ENCODE measurements at places on chromosomes 12 and 14.

DNA sequence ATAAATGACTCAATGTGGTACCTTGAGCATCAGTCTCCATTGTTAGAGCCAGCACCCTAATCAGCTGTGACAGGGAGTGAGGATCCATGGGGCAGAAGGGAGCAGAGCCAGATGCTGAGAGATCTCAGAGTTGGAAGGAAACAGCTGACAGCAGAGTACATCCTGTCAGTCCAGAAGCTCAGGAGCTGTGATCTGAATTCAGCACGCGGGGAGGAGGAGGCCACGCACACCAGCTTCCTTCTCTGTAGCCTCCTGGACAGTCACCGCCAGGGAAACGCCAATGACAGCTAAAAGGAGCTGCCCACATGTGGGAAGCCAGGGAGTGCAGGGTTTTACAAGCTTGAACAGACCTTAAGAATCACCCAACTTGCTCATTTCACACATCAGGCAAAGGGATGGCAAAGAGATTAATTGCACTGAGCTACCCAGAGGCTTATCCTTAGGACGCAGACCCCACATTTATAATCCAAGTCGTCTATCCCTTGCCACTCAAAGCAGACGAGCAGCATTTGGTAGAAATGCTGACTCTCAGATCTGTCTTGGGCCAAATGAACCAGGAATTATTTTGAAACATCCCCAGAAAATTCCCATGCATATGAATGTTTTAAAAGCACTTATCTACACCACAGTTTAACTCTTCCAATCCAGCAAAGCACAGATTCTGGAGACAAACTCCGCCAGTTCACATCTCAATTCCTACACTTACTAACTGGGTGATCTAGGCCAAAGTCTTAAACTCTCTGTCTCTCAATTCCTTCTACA, 322.6 kb upstream of the TMTC1 start:
- no peak for DNase-seq

- DNase-seq = no peak
These were observed 13.7 kb upstream of the LTA4H start for GRCh38 chr12:96049101-96049500.

GRCh38 chr12:104250366-104251125, 35.0 kb downstream of the TXNRD1 start:
- no peak for DNase-seq

DNA sequence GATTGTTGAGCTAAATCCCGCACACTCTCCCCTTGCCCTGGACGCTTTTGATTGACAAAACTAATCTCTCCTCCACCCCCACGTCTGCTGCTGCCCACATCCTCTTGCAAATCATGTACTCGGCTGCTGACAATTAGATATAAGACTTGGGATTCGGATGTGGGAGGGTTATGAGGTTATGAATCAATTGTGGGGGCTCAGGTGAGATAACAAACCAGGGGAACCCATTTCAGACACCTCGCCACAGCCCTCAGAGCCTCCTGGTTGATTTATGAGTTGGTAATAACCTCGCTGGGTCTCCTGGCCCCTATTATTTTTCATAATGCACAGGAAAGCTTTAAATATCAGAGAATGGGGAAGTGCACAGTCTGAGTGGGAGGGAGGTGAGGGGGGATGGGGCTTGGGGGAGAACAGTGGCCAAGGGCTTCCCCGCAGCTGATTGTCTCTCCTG, 449.9 kb downstream of the DPF3 start:
- peak; percentile 27 for DNase-seq

DNA sequence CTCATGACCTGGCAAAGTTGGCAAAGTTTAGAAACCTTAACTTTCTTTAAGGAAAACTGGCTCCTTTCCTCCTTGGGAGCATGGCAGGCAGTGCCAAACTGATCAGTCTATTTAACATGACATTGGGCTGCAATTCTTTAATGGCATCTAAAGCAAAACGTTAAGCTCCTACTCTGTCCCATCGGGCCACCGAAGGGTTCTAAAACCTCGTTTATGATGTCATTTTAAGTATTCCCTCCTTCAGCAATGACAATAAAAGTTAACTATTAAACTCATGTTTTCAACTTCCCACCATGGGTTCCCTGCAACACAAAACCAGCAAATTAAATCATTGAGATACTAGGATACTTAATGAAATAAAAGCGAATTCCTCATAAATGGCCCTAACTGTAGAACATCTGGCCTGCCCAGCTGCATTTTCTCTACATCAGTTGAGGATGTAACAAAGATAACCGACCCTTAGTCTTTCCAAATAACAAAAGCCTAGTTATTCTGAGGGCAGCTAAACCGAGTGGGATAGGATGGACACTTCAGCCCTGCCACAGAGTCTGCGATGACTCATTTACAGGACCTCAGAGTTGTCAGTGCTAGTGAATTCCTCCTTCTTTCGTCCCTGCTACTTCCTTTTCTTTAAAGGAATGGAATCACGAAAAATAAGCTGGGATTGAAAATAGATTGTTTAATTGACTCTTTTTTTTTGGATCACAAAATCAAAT, 34.5 kb upstream of the RIC8B start:
- DNase-seq = no peak

- DNase-seq = no peak
These were observed 57.2 kb upstream of the RHOJ start for GRCh38 chr14:63147018-63147417.

DNA sequence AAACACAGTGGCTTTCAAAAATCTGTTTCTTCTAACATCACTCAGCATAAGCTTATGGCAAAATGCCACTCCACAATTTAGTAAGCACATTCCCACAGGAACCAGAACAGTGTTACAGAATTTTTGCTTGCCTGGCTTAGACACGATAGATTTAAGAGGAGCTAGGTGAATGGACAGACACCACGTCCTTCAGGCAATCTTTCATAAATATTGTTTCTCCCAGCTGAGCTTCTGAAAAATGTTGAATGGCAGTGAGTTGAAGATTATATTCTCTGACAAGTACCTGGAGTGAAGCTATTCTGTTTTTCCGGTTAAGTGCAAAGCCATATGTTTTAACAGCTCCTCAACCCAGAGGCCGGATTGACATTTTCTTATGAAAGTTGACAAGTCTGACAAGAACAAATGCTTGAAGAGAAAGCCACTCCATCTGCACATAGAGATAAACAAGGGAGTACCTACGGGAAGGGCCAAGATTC, 102.0 kb downstream of the FSCB start:
- no peak for DNase-seq

DNA sequence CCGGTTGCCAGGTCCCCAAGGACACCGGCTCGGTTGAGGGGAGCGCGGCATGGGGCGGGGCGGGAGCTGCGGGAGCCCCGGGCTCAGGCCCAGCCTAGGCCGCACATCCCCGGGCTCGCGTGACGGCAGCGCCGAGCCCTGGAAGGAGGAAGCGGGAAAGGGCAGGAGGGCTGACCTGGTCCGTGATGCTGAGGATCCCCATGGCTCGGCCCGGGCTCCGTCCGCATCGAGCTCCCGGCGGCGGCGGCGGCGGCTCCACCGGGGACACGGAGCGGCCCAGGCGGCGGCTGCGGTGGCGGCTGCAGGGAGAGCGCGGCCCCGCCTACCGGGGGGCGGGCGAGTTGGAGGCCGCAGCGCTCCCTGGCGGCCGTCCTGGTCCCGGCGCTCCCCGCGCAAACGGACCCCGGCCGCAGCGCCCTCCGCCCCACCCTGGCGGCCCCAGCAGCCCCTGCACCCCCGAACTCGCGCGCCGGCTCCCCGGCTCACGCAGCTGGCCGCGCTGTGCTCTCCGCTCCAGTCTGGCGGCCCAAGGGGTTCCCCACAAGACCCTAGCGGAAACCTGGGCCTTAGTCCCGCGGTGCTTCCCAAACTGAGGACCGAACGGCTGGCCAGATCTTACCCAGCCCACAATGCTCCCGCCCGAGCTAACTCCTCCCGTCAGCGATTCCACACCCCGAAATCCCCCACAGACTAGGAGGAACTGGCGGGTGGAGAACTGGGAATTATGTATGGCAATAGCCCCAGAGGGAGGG, at the start of gene ANKRD52:
Gene ANKRD52, minus strand, starts transcription at position 317 of the 752 bp plus-strand sequence. Its CDS starts 115 bp downstream, at position 202.
- peak; percentile 83 for DNase-seq

GRCh38 chr12:91406920-91407341, 224.3 kb upstream of the DCN start:
- DNase-seq = no peak

- no peak for DNase-seq
These were observed 333.6 kb downstream of the TMEM121 start for GRCh38 chr14:105859717-105860614.

- DNase-seq = no peak
These were observed 39.8 kb downstream of the SAMD4A start for GRCh38 chr14:54606631-54607133.

DNA sequence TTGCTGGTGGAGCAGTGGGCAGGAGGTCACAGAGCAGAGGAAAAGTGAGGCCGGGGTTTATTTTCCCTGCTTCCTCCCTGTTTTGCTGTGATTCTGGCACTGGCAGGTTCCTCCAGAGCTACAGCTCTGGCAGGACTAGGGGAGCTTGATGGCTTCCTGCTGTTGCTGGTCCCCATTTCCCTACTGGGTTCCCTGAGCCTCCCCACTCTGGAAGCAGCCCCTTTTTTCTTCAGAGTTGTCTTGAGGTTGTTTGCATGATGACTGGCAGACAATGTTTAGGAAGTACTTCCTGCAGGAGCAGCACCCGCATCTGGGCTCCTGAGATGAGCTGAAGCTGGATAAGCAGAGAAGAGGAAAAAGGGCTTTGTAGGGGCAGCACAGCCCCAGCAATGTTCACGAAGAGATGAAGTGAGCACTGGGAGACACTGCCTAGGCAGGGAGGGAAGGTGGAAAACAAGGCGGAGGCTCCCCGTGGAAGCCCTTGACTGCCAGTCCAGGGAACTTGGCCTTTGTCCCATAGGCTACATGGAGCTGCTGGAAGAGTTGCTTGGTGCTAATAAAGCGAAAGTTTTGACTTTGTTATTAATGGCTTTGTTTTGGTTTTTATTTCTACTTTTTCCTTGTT, 126.9 kb downstream of the SLC38A6 start:
- DNase-seq = no peak

GRCh38 chr12:29282031-29282816, 98.7 kb downstream of the ERGIC2 start:
- DNase-seq = no peak

GRCh38 chr14:56195704-56196103, 77.5 kb downstream of the PELI2 start:
- peak; percentile 28 for DNase-seq

- peak; percentile 31 for DNase-seq
These were observed 88.5 kb downstream of the GCH1 start for GRCh38 chr14:54814076-54814475.

DNA sequence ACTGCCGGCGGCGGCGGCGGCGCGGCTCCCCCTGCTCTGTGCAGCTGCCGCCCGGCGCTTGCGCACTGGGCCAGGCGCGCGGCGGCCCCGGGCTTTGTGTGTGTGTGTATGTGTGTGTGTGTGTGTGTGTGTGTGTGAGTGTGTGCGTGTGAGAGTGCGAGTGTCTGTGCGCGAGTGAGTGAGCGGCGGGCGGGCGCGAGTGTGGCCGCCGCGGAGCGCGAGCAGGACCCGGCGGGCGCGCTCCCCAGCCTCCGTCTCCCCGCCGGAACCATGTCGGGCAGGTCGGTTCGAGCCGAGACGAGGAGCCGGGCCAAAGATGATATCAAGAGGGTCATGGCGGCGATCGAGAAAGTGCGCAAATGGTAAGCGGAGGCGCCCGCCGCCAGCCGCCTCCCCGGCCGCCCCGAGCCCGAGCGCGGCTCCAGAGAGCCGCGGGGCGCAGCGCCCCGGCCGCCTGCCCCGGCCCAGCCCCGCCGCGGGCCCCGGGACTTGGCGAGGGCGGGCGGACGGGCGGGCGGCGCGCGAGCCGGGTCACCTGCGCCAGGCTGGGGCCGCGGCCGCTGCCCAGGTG, at the start of gene BCL7A:
Gene BCL7A, plus strand, starts transcription at position 63 of the 571 bp plus-strand sequence. Its CDS starts 208 bp downstream, at position 271.
- DNase-seq = peak; percentile 69

GRCh38 chr14:21098076-21098891, at the start of gene ZNF219:
TSS of gene ZNF219 (minus strand) at chr14:21098655. CDS start at chr14:21093591, 5,064 bp downstream.
- peak; percentile 47 for DNase-seq

DNA sequence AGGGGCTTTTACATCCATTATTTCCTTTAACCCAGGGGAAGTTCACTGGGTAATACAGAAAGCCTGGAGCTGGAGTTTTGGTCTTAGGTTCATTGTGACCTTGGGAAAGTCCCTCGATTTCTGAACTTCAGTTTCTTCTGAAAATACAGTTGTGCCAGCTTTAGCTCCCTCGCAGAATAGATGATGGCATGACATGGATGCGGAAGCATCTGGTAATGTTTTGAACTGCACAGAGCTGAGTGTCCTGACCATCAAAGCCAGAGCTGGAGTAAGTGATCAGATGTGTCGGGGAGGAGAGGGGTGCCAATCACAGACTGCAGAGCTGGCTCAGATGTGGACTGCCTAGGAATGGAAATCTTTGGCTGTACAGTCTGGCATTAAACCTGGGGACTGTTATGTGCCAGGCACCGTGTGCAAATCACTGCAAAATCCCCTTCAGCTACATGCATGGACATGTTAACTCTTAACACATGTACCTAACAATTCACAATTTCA, 180.9 kb downstream of the ETV6 start:
- no peak for DNase-seq

GRCh38 chr12:68102163-68102562, 57.4 kb downstream of the IFNG start:
- DNase-seq = no peak

DNA sequence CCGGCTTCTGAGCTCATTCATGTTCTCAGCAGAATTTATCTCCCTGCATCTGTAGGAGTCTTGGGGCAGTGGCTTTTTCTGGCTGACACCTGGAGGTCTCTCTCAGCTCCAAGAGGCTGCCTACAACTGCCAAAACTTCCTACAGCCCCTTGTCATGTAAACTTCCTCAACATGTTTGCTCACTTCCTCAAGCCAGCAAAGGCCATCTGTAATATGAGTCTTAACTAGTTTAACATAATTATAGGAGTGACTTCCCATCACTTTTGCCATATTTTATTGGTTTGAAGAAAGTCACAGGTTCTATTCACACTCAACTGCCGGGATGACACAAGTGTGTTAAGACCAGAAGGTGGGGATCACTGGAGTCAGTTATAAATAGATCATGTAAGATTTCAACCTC, 194.0 kb downstream of the VRK1 start:
- no peak for DNase-seq

DNA sequence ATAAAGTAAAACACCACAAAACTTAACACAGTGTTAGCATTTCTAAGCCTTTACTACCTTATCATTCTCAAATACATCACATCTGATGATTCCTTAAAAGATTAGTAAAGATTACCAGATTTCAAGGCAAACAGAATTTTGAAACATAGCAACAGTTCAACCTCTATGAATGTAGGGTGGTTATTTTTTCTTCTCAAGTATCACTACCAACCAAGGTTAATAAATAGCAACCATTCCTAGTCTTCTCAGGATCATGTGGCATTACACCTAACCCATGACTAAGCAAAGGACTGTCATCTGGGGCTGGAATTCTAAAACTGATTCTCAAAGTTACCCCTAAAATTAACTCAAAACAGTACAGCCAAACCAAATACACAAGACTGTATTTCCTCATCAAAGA, 39.4 kb upstream of the CSRNP2 start:
- DNase-seq = no peak

- peak; percentile 21 for DNase-seq
These were observed 422.3 kb downstream of the VRK1 start for GRCh38 chr14:97219431-97220017.

Data from stimulated activated CD4-positive, alpha-beta T cell treated with anti-CD3 and anti-CD28 coated beads, Interleukin-2, amount 100 ng/mL, for 24 hours (primary cell).